ENCODE measurements at places on chromosomes 2 and 18.

DNA sequence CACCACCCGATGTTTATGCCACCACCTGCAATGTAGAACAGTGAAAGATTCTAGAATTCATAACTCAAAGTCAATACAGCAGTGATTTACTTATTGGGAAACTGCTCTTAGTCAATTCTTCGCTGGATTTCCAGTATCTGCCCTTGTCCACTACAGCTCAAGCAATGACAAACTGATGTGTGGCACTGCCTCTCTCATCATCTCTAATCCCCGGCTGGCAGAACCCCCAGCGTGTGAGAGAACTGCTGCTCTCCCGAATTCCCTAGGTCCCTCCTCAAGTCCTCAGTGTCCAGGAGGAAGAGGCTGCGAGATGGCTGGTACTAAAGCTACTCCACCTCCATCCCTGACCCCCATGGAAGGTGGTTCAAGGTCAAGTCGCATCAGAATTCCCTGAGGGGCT is 1.6 kb downstream of the TXNL4A start:
- no peak for DNase-seq

GRCh38 chr18:10202845-10203321 is 251.6 kb upstream of the APCDD1 start:
- DNase-seq: no peak

GRCh38 chr2:64629329-64629781 is 24.4 kb downstream of the SERTAD2 start:
- no peak for DNase-seq

GRCh38 chr18:75135158-75135725 is 73.7 kb downstream of the PTGR3 start:
- DNase-seq: no peak

DNA sequence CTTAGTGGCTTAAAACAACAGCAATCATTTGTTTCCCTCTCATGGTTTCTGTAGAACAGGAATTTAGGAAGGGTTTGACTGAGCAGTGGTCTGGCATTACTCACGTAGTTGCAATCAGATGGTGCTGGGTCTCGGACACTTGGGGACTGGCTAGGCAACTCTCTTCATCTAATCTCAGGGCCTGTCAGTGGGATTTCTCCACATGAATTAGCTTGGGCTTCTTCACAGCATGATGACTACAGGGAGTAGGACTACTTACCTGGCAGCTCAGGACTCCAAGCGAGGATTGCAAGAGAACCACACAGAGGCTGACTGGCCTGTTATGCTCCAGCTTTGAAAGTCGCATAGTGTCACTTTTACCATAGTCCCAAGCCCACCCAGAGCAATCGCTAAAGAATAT is 125.1 kb downstream of the TTC27 start:
- DNase-seq: no peak

DNA sequence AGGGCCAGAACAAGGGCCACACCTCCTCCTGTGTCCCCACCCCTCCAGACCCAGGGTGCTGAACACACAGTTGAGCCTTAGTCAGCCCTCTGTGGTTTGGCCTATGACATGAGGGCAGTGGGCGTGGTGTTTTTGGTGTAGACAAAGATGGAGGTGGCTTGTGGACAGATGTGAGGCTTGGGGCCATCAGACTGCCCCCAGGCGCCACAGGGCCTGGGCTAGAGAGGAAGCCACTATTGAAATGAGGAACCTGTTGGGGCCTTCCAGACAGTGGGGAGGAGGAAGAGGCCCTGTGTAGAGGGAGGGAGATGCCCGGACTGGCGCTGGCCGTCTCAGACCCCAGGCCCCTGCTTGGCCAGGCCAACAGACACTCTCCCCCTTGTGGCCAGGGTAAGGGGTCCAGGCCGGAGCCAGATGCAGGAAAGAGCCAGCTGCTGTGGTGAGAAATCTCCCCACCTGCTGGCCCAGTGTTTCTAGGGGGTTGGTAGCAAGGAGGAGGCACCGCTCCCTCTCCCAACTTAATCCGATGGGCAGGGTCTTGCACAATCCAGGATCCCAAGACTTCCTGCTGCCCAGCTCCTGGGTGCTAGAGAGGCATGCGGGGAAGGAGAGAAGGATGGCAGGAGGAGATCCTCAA is 53.8 kb downstream of the SMAD7 start:
- no peak for DNase-seq

- DNase-seq: no peak
Measured at GRCh38 chr2:14866736-14867352, 234.3 kb downstream of the LRATD1 start.

DNA sequence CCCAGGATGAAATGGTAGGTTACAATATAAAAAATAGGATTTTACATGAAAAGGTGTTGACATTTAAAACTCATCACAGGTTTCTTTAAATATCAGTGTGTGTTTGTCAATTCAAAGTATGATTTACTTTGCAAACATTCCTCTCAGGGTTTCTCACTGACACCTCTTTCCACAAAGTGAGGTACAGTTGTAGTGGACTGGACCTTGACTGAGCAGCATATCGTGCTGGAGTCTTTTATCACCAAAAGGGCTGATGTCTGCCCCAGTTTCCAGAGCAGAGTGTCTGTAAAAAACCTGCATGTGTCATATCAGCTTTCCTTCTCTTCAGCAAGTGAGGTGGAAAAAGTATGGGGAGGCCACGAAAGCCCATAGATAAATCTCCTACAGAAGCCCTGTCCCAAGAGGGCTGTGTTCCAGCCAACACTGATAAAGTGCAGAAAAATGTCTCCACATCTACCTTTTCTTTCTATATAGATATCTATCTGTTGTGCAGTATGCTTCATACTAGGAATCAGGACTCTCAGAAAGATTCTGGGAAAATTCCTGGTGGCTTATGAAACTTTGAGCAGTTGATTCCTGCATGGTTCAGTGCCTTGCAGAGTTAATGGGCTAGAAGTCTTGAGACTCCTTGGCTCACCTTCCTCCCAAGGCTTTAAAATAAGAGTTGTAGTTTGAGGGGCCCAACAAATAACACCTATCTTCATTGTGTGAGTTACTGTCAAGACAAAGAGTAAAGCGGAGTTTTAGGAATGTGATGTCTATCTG is 6.9 kb downstream of the ACYP2 start:
- no peak for DNase-seq

GRCh38 chr2:177724398-177725287 is 332.1 kb downstream of the AGPS start:
- DNase-seq: peak; percentile 68
